ENCODE measurements at places on chromosomes 6 and 20. TPM values are rescaled to one million over a fixed set of nuclear protein-coding genes. Genes with fewer than 3 reads are reported as not detected.

The LATS1 gene
- total RNA-seq: 39.2 TPM

The SGK2 gene
- 2.7 TPM for total RNA-seq

The SLC22A2 gene
- not detected for total RNA-seq

The PLCB4 gene
- total RNA-seq: 26.2 TPM

The SIM1 gene
- total RNA-seq: 0.10 TPM

The ENPP3 gene
- 0.26 TPM for total RNA-seq

The TPMT gene
- total RNA-seq: 6.5 TPM

The CLPSL1 gene
- total RNA-seq: not detected

The CST5 gene
- not detected for total RNA-seq

The MARCKS gene
- total RNA-seq: 45.6 TPM

The SAYSD1 gene
- total RNA-seq: 11.2 TPM

The SKIC2 gene
- total RNA-seq: 90.3 TPM

The LY6G5C gene
- 3.3 TPM for total RNA-seq

The C20orf141 gene
- total RNA-seq: not detected

The DPPA5 gene
- total RNA-seq: not detected
